ENCODE measurements at places on chromosomes 11 and 22.

GRCh38 chr11:44112091-44112821, 16.8 kb downstream of the EXT2 start:
- peak; percentile 84 for DNase-seq

DNA sequence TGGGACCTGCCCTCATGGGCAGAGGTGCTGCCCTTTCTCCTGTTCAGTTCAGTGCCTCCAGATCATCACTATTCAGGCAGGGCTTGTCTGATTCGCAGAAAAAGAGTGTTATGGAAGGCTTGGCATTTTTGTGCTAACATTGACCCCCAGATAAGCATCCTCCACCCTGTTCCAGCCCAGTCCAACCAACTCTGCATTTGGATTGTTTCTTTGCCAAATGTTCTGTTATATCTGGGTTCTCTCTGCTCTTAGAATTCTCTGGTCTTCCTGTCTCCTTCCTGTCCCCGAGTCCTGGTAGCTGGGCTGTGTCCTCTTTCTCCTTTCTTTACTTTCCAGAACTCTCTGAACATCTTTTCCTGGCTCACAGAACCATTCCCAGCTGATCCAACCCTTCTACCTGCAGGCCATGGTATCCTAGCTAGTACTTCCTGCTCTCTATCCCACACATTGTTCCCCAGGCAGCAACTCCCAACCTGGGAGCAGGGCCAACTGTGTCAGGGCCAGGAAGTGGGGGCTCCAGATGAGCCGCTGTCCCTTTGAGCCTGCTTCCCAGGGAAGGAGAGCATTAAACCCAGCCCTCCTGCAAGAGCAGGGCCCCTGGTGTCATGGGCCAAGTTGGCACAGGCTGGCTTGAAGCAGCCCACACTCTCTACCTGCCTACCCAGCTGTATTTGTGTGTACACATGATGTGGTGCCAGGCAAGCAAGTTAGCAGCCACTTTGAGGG, 280.7 kb upstream of the CADM1 start:
- no peak for DNase-seq

DNA sequence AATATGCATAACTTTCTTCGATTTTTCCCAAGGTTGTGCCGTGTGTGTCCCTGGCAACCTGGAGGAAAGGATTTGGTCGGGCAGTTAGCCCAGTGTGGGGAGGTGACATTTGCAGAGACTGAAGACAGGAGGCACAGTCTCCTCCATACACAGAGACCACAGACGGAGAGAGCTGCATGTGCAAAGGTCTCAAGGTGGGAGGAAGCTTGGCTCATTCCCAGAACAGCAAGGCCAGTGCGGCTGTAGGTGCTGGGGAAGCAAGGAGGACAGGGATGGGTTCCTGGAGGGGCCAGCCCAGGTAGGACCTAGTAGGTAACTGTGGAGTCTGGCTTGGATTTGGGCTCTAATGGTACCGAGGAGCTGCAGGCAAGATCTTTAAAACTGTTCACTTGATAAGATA, 20.7 kb upstream of the CPT1A start:
- DNase-seq: no peak

DNA sequence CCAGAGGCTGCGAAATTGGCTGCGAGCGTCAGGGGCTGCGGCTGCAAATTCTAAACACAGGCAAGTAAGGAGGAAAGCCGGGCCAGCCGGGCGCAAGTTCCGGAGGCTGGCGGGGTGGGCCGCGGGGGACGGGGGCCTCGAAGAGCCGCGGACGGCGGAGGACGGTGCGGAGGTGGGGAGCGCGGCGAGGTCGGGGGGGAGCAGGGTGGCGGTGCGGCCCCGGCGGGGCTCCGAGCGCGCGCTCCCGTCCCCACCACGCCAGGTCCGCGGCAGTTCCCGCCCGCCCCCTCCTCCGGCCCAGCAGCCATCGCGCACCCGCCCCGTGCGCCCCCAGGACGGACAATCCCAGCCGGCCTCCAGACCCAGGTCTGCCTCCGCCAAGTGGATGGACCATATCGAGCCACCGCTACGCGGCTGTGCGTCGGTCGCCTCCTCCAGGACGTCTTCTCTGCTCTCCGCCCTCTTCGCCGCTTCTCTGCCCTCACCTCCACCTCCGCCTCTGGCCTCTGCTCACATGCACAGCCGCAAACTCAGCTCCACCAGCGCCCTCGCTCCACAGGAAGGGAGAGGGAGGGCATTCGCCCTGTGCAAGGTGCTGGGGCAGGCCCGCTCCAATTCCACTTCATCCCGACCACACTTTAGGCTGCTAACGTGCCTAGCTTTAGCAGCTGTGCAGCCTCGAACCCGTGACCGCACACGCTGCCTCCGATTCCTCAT, 7.2 kb downstream of the ELFN2 start:
- peak; percentile 25 for DNase-seq

- DNase-seq: no peak
These were observed 142.3 kb downstream of the NXPE2 start for GRCh38 chr11:114820621-114821020.

DNA sequence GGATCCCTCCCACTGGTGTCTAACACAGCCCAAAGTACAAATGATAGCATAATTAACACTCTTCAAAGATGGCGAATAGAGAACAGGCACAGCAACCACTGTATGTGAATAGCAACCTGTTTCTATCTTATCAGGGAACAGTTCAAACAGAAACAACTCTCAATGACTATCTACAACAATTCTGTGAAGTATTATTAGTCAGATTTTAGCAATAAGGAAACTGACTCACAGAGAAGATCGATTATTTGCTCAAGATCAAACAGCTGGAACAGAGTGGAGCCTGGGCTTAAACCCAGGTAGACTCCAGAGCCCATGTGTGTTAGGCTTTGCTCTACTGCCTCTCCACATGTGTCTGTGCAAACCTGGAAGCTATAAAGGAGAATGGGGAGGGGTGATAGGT, 88.7 kb downstream of the C11orf58 start:
- no peak for DNase-seq

GRCh38 chr11:32831221-32831620, 1.5 kb downstream of the PRRG4 start:
- DNase-seq: no peak

DNA sequence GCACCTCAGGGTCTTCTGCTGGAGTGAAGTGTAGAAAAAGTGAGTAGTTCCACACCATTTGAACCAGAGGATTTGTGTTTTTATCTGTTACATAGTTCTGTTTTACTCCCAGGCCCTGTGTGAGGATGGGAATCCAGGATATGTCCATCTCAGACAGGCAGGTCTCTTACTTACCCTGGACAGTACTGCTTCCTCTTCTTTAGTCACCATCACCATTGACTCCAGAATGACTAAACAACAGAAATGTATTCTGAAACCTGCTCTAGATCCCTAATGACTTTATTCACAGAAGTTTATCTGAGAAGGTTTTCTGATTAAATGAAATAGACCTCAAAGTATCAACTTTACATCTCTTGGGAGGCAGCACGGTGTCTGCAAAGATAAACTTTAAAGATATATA, 33.6 kb downstream of the CYP2R1 start:
- DNase-seq: no peak

GRCh38 chr11:122022646-122023045, 93.4 kb downstream of the BLID start:
- no peak for DNase-seq

DNA sequence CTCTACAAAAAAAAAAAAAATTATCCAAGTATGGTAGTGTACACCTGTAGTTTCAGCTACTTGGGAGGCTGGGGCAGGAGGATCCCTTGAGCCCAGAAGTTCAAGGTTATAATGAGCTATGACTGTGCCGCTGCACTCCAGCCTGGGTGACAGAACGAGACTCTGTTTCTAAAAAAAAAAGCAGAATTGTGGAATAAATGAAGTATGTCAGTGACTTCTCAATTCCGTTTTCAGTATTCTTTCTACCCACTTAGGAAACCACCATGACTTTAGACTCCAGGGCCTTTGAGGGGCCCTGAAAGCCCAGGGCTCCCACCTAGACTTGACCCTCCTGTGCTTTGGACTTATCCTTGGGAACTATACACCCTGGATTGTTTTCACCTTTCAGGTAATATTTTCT, 6.5 kb upstream of the NUP160 start:
- no peak for DNase-seq

GRCh38 chr11:63813035-63813562, at the start of gene SPINDOC:
SPINDOC (plus strand) TSS chr11:63813456; CDS start chr11:63813687, 231 bp downstream.
- peak; percentile 81 for DNase-seq

GRCh38 chr11:129061492-129062230, 119.0 kb upstream of the TP53AIP1 start:
- DNase-seq: peak; percentile 85

GRCh38 chr22:45341498-45341897, 31.8 kb downstream of the FAM118A start:
- DNase-seq: no peak

DNA sequence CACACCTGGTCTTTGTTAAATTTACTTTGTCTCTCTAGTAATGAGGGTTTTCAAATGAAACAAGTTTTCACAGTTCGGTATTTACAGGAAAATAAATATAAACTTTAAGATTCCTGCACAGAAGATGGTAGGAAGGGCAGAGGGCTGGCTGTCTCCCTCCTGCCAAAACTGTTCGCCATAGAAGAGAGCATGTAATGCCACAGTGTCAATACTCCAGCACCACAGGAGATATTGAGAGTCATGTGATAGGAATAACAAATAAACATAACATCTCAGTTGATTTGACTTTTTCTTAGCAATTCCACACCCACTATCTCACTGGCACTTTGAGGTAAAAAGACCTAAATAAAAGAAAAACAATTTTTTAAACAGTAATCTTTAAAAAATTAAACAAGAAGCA, 100.9 kb downstream of the MRTFA start:
- DNase-seq: no peak

DNA sequence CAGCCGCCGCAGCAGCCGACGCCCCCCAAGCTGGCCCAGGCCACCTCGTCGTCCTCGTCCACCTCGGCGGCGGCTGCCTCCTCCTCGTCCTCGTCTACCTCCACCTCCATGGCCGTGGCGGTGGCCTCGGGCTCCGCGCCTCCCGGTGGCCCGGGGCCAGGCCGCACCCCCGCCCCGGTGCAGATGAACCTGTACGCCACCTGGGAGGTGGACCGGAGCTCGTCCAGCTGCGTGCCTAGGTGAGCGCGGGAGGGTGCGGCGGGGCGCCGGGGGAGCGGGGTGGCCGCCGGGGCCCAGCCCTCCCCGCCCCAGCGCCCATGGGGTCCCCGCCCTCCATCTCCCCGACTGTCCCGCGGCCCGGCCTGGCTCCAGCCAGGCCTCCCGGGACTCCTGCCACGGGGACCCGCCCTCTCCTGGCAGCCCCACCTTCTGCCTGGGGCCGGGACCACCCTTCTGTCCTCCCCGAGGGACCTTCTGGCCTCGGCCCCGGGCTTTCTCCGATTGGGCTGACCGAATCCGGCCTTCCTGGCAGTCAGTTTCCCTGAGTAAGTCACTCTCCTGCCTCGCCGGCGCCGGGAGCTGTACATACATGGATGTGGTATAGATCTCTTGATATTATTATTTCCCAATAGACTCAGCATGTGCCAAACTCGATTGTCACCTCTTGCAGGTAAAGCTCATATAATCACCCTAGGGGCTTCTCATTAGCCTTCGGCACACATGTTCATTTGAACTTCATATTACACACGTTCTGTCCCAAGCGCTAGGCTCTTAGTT, 720 bp downstream of the PACS1 start:
- peak; percentile 55 for DNase-seq

GRCh38 chr11:75189108-75189507, 38.2 kb downstream of the SLCO2B1 start:
- no peak for DNase-seq

DNA sequence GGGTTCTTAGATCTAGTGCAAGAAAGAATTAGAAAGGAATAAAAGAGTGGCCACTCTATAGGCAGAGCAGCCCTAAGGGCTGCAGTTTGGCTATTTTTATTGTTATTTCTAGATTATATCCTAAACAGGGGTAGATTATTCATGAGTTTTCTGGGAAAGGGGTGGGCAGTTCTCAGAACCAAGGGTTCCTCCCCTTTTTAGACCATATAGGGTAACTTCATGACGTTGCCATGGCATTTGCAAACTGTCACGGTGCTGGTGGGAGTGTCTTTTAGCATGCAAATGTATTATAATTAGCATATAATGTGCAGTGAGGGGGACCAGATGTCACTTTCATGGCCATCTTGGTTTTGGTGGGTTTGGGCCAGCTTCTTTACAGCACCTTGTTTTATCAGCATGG, 44.6 kb downstream of the METTL15 start:
- DNase-seq: no peak

GRCh38 chr11:121163658-121164308, 62.7 kb downstream of the TECTA start:
- DNase-seq: no peak

DNA sequence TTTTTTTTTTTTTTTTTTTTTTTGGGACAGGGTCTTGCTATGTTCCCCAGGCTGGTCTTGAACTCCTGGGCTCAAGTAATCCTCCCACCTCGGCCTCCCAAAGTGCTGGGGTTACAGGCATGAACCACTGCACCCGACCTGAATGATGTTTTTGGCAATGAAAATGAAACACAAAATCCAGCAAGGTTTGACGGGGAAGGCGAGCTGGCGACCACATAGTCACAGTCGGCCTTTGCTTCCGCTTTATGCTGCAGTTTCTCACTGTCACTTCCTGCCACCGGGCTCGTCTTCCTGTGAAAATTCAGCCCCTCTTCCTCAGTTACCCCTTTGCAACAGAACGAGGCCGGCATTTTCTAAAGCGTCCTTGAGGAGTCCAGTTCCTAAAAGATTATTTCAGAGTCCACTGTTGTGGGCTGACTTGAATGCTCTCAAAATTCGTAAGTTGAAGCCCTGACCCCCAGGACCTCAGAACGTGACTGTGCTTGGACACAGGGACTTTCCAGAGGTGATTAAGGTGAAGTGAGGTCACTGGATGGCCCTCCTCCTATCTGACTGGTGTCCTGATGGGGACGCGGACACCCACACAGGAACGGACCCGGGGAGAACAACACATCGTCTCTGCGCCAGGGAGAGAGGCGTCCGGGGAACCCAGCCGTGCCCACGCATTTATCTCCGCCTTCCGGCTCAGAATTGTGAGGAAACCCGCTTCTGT, 2.9 kb upstream of the BID start:
- no peak for DNase-seq

GRCh38 chr11:3969613-3970012, 114.1 kb downstream of the STIM1 start:
- DNase-seq: no peak

DNA sequence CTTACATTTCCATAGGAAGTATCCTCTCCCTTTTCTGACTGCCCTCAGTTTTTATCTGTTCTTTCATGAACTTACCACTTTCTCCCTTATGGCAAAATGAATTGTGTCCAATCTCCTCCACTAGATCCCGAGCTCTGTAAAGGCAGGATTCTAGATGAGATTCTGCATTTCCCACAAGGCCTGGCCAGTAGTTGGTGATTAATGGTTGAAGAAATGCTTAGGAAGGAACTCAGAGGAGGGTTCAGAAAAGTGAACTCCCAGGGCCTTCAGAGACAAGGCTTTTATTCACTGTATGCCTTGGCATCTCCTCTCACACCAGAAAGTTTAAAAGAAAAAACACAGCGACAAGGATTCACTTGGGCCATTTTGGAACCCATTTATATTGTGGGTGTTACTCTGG, 66.2 kb downstream of the CCDC81 start:
- no peak for DNase-seq

- no peak for DNase-seq
These were observed 200.7 kb upstream of the NCAM1 start for GRCh38 chr11:112760396-112761059.
